NCI-H1436 treated with DMSO at 0.1 percent for 48 hours (cell line): ENCODE measurements at places on chromosomes 16 and 17.

GRCh38 chr17:13410874-13411273 is 190.9 kb downstream of the HS3ST3A1 start:
- DNase-seq: no peak

DNA sequence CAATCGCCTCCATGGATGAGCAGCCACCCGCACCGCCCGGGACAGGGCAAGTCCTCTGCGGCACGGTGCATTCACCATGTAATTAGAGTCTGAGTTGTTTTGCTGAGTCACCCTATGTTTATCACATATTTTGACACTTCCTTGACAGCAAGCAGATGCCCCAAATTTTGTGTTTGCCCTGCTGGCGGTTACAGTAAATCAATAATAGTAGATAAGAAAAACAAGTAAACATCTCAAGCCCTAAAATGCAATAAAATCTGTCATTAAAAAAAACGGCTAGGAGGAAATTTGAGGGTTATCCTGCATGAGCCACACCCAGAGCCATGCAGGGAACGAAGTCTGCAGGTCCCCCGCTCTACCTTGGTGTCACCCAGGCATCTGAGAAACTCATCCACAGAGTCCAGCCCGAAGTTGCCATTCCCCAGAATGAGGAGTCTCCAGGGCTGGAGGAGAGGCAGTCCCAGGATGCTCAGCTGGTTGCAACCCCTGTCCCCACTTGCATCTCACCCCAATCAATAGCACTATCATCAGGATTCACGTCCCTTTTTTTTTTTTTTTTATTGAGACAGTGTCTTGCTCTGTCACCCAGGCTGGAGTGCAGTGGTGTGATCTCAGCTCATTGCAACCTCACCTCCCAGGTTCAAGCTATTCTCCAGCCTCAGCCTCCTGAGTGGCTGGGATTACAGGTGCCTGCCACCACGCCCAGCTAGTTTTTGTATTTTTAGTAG is 16.5 kb upstream of the ST6GALNAC1 start:
- no peak for DNase-seq

- no peak for DNase-seq
These were observed 102.5 kb downstream of the PARN start for GRCh38 chr16:14527411-14528044.

GRCh38 chr16:88737298-88738150 is 31.2 kb downstream of the CTU2 start:
- DNase-seq: no peak

DNA sequence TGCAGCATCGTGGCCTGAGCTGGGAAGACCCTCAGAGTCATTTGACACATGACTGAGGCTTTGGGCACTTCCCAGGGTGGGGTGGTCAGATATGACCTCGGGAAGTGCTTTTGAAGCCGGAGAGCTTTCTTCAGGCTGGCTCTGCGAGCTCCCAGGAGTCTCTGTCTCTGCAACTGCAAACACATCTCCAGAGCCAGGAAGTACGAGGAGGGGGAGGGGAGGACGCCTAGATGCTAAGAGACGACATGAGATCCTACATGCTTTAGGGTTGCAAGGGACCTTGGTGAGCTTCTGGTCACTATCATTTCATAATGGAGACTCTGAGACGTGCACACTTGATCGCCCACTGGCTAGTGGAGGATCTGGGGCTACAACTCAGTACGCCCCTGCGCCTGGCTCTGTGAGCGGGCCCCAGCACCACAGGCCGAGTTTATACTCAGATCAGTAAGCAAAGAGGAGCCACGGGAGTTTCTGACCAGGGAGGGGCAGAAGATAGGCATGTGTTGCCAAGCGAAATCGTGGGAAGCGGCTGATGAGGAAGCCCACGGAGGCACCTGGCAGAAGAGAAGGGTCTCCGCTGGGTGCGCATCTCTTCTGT is 527 bp upstream of the MGAT5B start:
- no peak for DNase-seq

DNA sequence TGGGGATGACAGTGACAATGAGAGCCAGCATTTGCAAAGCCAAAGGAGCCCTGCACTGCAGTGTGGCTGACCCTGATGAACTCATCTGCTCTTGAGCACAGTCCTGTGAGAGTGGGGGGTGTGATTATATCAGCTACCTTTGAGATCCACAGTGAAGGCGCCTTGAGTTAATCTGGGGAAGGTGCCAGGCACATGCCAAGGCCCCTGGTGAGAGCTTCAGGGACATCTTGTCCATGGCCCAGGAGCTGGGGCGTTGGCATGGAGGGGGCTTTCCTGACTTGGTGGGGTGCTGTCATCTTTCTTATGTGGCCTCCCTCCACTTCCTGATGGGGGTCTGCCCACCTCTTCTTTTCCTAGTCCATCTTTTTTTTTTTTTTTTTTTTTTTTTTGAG is 86.5 kb downstream of the SNX29 start:
- DNase-seq: no peak

DNA sequence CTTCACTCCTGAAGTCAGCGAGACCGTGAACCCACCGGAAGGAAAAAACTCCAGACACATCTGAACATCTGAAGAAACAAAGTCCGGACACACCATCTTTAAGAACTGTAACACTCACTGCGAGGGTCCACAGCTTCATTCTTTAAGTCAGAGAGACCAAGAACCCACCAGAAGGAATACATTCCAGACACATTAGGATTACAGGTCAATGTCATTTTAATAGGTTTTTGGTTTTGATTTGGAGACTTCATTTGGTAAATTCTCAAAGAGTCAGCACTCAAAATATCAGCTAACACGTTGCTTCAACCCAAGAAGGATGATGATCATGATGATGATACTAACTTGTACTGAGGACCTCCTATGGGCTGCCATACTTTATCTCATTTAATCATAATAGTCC is 7.6 kb upstream of the BMERB1 start:
- DNase-seq: no peak

DNA sequence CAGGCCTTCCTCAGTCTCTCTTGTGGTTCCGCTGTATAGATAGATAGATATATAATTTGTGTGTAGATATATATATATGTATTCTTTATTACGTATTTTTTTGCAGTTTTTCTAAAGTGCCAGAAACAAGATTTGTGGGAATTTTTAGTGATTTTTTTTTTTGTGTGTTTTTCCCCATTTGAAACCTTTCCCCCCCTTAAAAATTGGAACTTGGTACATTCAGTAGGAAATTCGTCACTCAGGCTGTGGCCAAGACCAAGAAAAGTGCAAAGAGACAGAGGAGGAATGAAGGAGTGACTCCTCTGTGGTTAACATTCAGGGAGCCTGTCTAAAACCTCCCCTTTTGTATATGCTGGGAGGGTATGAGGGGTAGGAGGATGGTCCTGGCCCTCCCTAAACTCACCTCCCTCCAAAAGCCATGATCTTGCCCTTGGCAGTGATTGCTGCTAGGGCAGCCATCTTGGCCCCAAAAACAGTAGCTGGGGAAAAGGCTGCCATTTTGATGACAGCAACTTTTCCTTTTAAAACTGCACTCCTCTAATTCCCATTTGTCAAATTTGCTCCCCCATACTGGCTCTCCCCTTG is 15.2 kb downstream of the CHRNB1 start:
- no peak for DNase-seq

DNA sequence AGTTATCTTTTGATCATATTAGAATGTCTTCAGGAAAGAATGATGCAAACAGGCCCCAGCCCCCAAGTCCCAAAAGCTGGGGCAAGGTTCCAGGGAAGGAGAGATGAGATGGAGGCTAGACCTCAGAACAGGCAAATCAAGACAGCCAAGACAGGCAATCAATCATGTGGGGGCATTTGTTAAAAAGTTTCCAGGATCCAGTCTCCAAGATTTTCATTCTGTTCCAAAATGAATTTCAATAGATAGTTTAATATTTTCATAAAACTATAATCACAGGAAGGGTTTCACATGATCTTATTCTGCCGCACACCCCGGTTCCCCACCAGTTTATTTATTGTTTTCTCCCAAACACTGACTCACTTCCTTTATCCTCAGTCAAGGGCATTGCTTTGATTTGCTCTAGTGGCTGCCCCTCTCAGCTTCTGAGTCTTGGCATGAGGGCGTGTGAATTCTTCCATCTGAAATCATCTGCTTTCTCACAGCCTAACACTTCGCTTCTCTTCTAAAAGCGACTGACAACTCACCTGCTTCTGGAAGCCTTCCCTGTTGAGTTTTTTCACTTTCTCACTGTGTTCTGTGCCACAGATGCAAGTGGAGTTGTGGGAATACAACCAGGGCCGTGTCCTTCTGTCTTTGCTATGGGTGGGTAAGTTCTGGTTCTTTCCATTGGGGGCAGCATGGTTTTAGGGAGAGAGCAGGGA is 12.2 kb upstream of the TERF2 start:
- no peak for DNase-seq

GRCh38 chr16:10067406-10067805 is 114.8 kb downstream of the GRIN2A start:
- no peak for DNase-seq

GRCh38 chr17:823501-823902 is 41.3 kb downstream of the MRM3 start:
- no peak for DNase-seq

GRCh38 chr16:68636818-68637217 is 8.3 kb upstream of the CDH3 start:
- no peak for DNase-seq

- DNase-seq: no peak
These were observed 31.5 kb upstream of the IRX6 start for GRCh38 chr16:55292491-55292890.

DNA sequence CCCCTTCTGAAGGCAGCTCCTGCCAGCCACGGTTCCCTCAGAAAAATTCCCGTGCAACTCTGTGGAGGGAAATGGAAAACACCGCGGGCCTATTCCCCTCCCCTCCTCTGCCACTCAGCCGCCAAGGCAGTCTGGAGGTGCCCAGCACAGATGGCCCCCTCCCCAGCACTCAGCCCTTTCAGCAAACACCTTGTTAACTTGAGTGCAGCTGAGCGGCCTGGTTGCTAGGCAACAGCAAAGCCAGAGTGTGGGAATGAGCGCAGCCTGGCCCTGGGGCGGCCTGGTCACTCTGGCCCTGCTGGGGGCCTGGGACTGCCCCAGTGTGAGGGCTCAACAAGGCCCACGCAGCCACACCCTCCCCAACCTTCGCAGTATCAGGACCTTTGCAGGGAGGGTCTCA is 32.8 kb downstream of the CACNA1G start:
- DNase-seq: peak; percentile 4

DNA sequence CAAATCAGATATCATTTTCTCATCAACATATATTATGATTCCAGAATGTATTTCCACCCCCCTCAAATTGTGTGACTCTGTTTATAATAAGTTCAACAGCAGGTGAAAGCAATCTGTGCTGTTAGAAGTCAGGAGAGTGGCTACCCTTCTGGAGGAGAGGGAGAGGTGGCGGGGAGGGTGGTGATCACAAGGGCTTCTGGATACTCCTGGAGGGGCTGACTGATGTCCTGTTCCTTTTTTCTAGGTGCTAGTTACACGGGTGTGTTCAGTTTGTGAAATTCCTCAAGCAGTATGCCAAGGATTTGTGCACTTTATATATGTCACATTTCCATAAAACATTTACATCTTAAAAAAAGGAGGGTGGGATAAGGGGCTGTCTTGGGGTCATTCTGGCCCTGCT is 119.1 kb downstream of the IRF8 start:
- no peak for DNase-seq

- DNase-seq: no peak
These were observed 1290.6 kb upstream of the CDH8 start for GRCh38 chr16:63326736-63327339.

GRCh38 chr16:54363766-54364165 is 77.2 kb upstream of the IRX3 start:
- no peak for DNase-seq

DNA sequence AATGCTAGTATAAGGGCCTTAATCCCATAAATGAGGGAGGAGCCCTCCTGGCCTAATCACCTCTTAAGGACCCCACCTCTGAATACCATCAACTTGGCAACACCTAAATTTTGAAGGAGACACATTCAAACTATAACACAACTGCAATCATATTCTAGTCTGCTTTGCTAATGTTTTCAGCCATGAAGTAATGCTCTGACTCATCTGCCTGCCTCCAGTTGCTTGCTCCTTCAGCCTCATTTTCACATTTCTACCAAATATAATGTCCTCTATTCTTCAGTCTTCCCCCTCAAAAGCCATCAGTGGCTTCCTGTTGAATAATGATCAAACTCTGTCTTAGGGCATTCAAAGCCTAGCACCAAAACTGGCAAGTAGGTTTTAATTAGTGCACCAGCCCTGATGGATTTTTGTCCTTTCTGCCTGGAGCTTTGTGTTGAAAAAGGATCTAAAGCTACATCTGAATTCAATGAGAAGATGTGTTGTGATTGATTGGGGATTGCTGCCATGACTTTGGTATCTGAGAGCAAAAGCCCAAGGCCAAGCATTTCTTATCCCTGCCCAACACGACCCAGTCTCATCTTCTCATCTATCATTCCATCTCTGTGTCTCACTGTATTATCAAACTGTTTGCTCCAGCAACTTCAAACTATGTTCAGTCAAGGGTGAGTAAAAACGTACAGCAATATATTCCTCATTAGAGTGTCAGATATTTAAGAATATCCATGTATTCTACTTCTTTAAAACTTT is 140.8 kb upstream of the ELAC2 start:
- no peak for DNase-seq

GRCh38 chr17:48023400-48024148 is 14.0 kb downstream of the COPZ2 start:
- peak; percentile 35 for DNase-seq

GRCh38 chr17:7823581-7824001 is 10.4 kb upstream of the KDM6B start:
- no peak for DNase-seq

GRCh38 chr17:82015311-82015971 is 7.2 kb downstream of the CENPX start:
- no peak for DNase-seq

DNA sequence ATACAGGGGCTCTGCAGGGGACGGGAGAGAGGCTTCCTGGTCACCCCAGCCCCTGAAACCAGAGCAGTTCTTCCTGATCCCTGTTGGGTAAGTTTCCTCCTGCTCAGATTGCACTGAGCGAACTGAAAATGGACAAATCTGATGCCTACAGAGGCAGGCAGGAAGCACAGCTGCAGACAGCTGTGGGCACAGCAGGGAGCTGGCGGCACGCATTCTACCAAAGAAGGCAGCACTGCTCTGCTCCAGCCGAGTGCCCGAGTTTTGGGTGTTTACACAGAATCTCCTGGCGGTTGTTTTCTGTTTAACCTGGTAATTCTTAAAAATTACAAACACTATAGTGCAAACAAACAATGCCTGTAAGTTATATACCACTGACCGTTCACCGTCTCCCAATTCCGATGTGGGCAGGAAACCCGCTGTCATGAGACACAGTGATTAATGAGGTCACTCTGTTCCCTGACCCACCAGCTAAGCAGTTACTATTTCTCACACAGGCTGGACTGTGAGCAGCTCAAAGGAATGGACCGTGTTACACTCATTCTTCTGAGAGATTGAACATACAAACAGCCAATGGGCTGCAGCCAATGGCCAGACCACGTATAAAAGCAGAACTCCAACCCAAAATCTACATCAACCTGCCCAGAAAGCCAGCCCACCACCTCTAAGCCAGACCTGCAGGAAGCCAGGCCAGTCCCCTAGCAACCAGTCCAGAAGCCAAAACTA is 25.5 kb downstream of the NSMCE1 start:
- DNase-seq: no peak

- no peak for DNase-seq
These were observed 1.2 kb downstream of the NFATC3 start for GRCh38 chr16:68086336-68086841.

GRCh38 chr17:34011599-34011998 is 243.5 kb upstream of the CCL2 start:
- DNase-seq: no peak

- DNase-seq: no peak
These were observed 1.5 kb upstream of the CCDC57 start for GRCh38 chr17:82214012-82214628.

- no peak for DNase-seq
These were observed 16.0 kb downstream of the CENPX start for GRCh38 chr17:82006468-82007227.

- DNase-seq: no peak
These were observed 321.5 kb downstream of the MAP2K4 start for GRCh38 chr17:12342161-12342560.
